Astrocyte of the spinal cord (primary cell): ENCODE measurements at places on chromosomes 2 and 18.

DNA sequence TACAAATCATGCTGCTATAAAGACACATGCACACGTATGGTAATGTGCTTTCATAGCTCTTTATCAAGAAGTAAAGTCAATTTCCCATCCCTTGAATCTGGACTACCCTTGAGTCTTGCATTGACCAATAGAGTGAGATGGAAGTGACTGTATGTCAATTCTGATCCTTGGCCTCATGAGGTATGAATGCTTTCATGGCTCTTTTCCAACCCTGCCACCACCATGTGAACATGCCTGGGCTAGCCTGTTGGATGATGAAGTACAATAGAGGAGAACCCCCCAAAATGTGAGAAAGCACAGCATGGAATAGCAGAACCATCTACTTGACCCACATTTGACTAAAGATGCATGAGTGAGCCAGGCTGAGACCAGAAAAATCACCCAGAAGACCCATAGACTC, 237.0 kb downstream of the NYAP2 start:
- no peak for DNase-seq

DNA sequence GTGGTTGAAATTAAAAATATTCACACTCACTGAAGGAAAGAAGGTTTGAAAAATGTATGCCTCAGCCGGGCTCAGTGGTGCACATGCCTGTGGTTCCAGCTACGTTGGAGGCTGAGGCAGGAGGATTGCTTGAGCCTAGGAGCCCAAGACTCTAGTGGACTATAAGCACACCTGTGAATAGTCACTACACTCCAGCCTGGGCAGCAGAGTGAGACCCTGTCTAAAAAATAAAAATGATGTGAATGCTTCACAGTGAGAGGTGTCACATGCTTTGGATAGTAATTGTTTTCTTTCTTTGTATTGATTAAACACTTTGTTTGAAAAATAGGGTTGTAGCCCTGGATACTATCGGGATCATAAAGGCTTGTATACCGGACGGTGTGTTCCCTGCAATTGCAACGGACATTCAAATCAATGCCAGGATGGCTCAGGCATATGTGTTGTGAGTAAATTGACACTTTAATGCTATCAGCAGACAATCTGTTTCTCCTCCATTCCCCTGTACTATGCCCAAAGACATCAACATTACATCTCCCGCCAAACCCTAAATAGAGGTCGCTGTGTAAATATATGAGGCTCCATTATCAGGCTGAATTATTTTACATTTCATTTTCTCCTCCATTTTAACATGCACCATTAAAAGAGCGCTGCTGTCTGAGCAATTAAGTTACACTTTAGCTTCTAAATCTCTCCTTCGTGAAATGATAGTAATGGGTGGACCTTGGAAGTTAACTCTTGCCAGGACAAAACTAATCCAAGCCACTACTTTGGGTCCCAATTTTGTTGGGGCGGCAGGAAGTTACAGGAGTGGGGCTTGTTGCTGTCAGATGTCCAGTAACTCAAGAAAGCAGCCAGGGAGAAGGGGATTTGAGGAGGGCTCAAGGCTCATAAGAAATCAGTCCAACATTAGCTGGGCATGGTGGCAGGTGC, 138.3 kb upstream of the TTC39C start:
- no peak for DNase-seq

DNA sequence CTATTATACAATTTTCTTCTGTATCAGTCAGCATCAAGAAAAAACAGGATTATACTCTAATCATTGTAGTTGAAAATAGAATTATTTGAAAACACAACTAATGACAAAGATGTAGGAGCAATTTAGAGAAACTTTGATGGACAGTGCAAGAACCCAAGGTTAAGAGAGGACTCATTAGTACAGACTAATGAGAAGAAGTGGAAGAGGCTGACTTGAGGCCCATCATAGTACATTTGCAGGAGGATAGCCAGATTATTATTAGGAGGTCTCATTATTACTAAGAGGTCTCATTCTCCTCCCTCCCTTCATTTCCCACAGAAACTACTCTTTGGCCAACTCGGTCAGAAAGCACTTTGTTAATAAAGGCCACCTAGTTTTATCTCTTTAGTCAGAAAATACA, 1983.0 kb downstream of the SUCLG1 start:
- no peak for DNase-seq

GRCh38 chr18:74936343-74936742, 272.6 kb downstream of the PTGR3 start:
- no peak for DNase-seq

- peak; percentile 41 for DNase-seq
Measured at GRCh38 chr2:67982956-67983355, 79.8 kb downstream of the C1D start.

- DNase-seq, result no peak
Measured at GRCh38 chr2:63658176-63658968, 69.6 kb downstream of the MDH1 start.

DNA sequence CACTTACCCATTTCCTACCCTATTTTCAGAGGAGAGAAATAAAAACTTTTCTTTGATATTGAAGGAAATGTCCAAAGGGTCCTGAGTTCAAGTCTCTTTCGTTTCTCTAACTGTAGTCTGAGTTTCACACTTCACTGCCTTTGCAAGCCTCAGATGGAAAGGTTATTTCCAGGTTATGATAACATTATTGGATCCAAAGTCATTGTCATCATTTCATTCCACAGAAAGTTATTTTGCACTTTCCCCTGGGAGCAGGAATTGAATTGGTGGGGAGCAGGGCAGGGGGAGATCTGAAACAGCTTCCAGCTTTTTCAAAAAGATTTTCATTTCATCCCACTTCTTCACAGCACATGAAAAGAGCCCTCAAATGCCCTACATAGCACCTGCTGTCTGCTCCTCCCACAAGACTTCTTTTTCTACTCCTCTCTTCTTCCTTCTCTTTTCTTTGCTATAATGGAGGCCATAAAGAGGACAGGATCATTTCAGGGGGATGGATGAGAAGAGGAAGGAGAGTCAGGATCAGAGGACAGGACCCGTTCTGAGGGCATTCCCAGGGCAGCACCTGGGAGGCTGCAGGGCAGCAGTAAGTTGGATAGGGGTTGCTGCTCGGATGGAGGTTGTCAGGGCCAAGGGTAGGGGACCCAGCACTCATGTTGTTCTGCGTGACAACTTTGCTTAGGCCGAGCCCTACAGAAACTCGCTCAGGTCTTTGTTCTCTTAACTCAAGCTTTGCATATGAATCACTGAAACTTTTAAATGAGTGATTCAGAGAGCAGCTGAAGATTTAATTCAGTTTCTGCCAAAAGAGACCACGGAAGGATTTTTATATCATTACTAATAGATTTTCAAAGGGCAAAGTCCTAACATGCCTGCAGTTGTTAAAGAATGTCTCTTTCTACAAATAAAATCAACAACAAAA, 11.4 kb upstream of the GALNT5 start:
- DNase-seq, result peak; percentile 92

DNA sequence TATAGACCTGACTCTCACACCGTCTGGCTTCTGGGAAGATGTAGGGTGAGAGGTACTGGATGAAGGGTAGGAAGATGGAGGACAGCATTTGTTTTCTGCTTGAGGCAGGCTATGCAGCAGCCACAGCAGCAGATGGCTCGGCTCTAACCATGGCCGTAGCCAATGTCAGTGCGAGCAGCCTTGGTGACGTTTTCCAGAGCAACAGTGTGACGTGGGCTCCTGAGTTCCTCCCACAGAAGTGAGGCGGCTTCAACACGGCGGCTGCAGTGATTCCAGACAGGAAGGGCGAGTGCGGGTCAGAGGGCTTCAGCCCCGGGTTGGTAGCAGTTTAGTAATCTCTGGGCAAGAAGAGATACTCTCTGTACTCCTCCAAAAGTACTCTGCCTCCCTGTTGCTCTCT, 133.0 kb upstream of the MYT1L start:
- DNase-seq, result no peak

DNA sequence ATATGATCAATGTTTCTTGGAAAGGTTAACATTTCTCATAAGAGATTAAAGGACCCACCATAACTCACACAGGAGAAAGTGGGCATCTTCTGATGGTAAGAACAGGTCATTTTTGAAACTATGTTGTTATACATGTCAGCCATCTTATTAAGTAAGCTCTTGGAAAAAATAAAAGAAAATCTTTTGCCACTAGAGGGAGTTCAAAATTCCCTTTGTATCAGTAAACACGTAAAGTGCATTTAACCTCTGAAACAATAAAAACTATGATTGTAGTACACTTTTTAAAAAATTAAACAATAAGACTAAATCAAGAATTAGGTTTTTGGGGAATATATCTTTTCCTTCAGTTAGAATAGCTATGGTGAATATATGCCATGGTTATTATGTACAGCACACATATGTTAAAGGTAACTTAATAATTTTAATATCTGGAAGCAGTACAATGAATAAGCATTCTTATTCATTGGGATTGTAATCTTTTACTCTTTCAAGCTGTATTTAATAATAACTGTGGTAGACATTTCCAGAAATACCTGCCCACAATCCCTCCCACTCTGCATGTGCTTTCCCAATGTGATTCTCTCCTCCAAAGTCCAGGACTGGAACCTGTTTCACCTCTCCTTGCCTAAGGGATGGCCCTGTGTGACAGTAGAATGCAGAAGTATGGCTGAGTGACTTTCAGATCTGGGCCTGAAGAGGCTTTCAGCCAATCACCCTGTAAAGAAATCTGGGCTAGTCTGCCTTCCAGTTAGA, 64.2 kb downstream of the RBMS1 start:
- DNase-seq, result peak; percentile 80

- DNase-seq, result no peak
Measured at GRCh38 chr2:172578054-172578453, 22.2 kb downstream of the PDK1 start.

DNA sequence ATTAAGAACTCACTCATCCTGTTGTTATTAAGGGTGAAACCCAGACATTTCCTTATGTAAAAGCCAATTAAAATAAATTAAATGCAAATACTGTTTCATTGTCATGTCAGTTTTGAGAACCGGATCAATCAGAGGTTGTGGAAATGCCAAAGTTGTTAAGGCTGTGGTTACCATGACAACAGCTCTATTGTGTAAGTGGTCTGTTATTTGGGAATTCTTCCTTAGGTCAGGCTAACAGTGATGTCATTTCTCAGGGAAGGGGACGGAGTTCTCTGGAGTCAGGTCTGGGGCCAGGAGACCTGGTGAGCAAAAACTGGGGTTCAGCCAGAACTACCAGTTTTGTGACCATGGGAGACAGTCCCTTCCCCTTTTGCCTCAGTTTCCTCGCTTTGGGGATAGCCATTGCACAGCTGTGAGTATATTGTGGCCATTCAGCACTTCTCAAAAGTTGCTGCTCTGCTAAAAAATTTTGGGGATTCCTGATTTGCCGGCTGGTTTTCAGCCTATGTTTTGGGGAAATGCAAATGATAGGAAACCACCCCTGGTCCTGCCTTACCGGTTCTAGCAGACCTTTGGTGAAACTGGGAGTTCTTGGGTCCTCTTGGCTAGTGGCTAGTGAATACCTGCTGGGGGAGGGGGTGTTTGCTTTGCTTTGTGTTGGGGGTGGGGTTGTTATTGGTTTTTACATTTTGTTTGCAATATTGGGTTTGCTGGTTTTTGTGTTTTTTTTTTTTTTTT, 21.6 kb downstream of the HPCAL1 start:
- DNase-seq, result no peak

GRCh38 chr2:191174442-191174841, 23.6 kb upstream of the STAT4 start:
- no peak for DNase-seq

DNA sequence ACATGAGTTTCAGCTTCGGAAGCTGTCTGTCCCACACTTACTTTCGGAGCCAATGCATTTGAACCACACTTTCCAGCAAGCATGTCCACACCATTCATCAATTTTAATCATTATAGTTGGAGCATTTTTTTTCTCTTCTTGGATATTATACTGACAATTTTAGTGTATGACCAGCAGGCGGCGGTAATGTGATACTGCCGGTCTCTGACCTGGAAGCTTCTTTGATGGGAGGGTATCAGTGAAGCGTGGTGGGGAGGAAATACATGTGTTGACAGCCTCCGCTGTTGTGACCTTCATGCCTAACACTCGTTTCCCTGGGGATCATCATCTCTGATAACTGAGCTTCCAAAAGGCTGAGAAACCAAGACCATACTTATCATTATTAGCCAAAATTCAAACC, 231.7 kb downstream of the GBX2 start:
- no peak for DNase-seq

- no peak for DNase-seq
Measured at GRCh38 chr2:233387225-233387624, 32.9 kb downstream of the DGKD start.

DNA sequence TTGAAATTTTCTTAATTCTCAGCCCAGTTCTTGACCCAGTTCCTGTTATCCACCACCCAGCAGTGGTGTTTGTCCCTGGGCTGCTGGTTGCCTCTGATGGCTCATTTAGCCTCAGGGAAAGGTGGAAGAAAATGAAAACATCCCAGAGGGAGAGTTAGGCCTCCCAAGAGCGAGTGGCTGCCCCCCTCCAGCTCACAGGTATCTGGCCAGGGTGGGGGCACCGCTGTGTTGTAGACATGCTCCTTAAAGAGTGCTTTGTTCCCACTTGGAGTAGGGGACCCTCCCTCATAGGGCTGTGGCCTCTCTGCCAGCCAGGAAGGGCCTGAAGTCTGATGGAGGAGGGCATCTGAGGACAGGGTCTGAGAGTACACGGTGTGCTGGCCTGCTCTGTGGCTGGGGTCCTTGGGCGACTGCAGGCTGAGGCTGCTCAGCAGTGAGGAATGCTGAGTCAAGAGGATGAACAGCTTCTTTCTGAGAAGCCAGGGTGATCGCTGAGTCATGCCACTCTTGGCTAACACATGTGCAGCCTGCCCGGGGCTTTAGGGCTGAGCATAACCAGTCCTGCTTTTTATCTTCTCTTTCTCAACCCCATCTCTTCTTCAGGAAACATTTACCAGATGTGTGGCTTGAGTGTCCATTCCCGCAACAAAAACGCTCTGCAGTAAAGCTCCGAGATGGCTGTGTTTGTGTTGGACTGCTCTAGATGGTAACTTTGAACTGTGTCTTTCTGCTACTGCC, 72.3 kb downstream of the IL1R2 start:
- DNase-seq, result peak; percentile 98

- DNase-seq, result no peak
Measured at GRCh38 chr18:45889419-45890064, 64.1 kb downstream of the SIGLEC15 start.

GRCh38 chr18:44195394-44196140, 485.1 kb upstream of the SETBP1 start:
- DNase-seq, result no peak

- no peak for DNase-seq
Measured at GRCh38 chr2:41222593-41222992, 770.7 kb upstream of the SLC8A1 start.

DNA sequence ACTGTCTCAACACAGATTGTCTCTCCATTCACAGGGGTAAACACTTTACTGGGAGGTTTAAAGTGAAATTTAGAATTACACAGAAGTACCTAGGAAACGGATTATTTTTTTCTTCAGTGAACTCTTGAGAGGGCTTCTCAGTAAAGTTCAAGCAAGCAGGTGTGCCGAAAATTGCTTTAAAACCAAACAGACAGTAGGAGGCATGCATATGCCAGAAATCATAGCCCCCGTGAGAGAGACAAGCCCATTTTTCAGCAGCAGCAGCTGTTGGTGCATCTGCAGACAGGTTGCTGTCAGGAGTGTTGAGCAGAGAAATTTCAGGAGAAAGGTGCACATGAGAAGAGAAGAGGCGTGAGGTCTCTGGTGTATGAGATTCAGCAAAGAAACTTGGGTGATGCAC, 2115.5 kb upstream of the CELF4 start:
- DNase-seq, result no peak
